ENCODE measurements at places on chromosomes 16 and 17.

GRCh38 chr17:28554565-28554964, 2.1 kb upstream of the UNC119 start:
- no peak for DNase-seq

GRCh38 chr17:57187391-57187790, 68.9 kb upstream of the MSI2 start:
- DNase-seq, result no peak

GRCh38 chr17:2138761-2139160, 83.9 kb downstream of the HIC1 start:
- no peak for DNase-seq

DNA sequence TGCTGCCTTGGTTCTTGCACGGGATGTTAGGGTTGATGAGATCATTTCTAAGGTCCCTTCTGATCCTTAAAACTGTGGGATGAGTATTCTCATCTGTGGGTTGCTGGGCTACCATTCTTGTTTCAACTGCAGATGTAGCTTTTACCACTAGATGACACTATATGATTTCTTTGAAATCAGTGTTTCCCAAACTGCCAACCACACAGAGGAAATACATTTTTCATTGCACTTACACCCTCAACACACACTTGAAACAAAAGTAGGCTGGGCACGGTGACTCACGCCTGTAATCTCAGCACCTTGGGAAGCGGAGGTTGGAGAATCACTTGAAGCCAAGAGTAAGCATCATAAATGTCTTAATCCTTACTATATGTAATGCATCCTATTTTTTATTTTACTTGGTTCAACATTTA, 15.3 kb downstream of the LCMT1 start:
- no peak for DNase-seq

Data from NCI-H1092 (cell line).